Hippocampal formation (tissue), 2 donors: ENCODE measurements at places on chromosomes 1 and 21.
A peak's percentile ranks its signal among the peaks of the same experiment; 100 is the strongest.

DNA sequence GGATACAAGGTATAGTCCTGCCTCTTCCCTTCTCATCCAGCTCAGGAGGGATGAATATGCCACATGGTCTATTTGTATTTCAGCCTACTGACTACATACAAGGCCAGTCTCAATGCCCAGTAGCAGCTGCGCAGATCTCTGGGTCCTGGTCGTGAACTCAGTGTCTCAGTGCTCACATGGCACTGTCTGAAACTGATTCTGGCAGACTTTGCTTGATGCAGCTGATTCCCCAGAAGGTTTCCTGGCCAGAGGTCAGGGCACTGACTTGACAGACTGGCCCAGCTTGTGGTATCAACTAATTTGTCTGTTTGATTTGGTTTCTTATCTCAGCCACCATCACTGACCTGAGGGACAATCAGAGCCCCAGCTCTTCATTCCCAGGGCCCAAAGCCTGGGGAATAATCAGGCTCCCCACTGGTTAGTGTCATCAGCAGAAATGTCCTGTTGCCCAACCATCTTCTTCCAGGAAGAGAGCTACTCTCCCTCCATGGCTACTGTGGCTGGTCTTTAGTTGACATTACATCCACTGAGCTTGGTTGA is 7.5 kb upstream of the SPRR4 start:
- no peak for DNase-seq

DNA sequence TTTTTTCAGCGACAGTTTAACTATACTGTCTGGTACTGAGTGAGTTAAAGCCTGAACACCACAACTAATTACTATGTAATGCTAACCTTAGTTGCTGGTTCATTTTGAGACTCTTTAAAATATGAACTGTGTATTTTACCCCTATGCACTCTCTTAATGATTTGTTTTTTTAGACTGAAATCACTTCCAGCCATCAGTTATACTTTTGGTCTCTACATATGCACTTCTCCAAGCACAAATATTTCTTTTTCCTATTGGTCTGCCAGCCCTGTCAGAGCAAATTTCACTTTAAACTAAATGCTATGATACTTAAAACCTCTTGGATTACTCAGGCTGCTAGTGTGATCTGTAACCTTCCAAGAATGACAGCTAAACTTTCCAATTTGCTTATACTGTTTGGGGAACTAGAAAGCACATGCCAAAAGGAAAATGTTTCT is 38.1 kb upstream of the SCYL3 start:
- DNase-seq, result no peak

DNA sequence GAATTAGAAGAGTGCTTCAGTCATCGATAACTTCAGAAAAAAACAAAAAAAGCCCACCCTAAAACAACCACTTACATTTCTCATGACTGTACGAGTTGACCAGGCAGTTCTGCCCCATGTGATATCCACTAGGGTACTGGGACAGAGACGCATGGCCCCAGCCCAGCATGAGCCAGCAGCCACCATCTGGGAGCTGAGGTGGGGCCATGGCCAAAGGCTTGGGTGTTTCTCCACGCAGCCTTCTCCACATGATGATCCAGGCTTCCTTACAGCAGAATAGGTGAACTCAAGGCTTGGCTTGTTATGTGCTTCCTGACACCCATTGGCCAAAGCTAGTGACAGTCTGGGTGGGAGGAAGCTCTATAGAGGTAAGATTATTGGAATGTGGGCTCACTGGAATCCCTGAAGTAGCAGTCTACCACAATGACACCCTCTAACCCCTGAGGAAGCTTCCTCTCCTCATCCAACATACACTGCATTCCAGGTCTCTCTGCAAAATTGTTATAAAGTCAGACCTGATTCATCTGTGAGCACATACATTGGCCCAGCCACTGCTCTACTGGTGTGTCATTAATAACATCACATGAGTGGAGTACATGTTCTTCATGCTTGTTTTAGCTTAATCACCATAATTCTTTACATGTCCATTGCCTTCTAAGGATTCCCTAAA is 66.3 kb upstream of the NTPCR start:
- no peak for DNase-seq

DNA sequence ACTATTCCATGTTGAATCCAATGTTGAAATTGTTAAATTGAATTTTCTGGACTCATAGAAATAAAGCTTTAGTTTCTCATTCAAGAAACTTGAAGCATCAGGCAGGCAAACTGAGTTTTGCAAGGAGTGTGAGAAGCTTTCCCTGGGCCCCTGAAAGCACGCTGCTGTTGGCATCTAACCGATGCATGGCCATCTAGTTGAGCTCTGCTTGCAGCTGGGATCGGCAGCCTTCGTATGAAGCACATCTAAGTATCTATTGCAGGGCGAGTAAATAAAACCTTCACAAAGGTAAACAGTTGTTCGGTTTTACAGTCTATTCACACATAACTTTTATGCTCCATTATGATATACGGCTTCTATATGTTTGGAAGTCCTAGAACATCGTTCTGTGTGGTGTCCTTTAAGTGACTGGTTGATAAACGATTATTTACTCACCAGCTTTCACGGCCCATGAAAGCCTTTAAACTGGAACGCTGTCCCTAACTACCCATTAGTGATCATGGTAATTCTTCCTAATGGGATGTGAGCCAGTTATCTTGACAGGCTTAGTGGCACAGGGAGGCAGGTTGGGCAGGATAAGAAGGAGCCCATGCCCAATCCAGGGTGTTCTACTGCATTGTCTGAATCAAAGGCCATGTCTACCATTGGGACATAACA is 71.7 kb downstream of the SEC16B start:
- DNase-seq, result no peak

DNA sequence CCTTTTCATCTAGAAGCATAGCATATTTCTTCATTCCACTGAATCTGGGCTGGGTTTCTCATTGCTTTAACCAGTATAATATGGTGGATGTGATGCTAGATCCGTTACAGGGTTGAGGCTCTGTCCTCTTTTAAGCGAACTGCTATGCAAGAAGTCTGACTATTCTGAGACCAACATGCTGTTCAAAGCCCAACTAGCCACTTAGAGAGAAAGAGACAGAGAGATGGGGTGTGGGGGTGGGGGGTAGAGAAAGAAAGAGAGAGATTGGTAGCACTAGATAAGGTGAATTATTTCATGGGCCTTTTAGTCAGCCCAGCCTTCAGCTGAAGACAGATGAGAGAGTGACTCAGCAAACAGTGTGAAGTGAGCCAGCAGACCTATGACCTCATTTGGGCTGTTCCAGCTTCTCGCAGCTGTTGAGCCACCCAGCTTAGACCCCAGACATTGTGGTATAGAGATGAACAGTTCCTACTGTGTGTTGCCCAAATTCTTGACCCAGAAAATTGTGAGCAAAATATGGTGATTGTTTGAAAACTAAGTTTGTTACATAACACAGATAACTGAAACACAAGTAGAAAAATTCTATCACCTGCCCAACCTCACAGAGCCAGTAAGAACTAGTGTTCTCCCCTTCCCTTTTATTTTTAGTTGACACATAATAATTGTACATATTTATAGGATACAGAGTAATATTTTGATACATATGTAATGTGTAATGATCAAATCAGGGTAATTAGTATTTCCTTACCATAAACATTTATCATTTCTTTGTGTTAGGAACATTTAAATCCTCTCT is 40.7 kb upstream of the PRKACB start:
- peak; percentile 14 for DNase-seq

DNA sequence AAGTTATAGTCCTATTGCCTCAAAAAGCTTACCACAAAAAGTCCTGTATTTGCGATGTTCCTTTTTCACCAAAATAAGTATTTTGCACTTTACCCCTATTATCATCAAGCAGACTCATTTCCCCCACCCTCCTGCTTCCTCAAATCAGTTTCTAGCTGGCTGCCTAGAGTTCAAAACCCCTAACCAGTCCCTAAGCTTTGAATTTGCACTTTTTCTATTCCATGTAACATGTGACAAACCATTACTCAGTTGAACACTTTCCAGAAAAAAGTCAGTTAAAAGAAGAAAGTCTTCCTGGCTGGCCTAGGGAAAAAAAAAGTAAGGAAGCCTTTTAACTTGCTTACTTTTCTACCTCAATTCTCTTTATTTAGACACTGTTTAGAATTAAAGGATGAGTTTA is 8.2 kb downstream of the CEP170 start:
- peak; percentile 18 for DNase-seq
